ENCODE measurements at places on chromosomes 7 and 10. TPM values are rescaled to one million over a fixed set of nuclear protein-coding genes. Genes with fewer than 3 reads are reported as not detected.

GRCh38 chr10:118871244-118871865 lies 116.6 kb upstream of the CACUL1 start:
- no peak for DNase-seq

GRCh38 chr10:76717141-76717540 lies 920.5 kb downstream of the KCNMA1 start:
- no peak for DNase-seq

- DNase-seq, result no peak
Measured at GRCh38 chr10:86960863-86961434, 2.5 kb downstream of the SNCG start.

DNA sequence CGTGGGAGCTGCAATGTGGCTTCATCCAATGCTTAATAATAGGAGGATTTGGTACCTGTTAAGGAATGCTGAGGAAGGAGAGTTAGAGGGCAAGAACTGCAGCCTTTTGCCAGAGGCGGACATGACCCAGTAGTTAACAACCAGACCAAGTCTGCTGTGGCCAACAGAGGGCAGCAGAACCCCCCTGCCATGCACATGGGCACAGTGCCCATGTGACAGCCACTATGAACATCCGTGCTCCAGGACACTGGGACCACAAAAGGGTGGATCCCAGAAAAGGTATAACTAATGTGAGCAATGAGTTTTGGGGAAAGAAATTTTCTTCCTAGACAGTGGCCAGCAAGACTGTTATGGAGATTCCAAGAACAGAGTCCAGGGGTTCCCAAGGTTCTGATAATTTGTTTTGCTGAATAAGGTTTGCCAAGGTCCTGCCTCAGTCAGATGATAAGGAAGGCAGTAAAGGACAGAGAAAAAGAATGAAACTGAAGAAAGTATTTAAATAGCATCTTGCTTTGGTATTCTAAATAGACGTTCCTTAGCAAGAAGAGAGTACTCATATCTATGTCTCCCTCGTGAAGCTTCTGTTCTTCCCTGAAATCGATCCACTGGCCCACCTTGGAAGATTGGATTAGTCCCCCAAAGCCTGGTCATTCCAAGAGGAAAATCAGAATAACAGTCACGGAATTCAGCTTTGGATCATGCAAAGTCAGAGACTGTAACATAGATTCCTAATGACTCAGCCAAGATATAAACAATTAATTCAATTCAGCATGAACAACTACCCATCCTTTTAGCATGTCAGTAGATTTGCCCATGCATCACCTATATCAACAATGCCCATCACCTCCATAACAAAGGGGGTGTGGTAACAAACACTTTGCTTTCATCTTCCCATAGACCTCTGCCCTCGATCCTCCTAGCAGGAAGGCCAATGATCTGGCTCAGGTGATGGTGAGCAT lies 56.0 kb downstream of the LGI1 start:
- peak; percentile 55 for DNase-seq

DNA sequence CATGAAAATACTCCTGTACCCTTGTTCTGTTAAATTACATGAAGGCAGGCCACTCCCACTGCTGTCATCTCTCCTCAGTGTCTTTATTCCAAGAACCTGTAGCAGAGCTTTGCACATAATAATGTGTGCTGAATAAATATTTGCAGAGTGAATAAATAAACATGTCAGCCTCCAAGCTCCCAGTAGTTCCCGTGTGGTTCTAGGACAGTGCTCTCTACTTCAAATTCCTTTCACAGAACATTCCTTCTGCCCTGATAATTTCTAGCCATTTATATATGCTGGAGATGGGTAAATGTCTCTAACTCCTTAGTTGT lies 20.3 kb upstream of the HYAL4 start:
- no peak for DNase-seq

The ZNF518A gene
- 8.2 TPM for total RNA-seq

GRCh38 chr7:97959046-97959445 lies 30.9 kb downstream of the OCM2 start:
- no peak for DNase-seq

- DNase-seq, result no peak
Measured at GRCh38 chr10:77906951-77907421, 19.6 kb downstream of the DLG5 start.

DNA sequence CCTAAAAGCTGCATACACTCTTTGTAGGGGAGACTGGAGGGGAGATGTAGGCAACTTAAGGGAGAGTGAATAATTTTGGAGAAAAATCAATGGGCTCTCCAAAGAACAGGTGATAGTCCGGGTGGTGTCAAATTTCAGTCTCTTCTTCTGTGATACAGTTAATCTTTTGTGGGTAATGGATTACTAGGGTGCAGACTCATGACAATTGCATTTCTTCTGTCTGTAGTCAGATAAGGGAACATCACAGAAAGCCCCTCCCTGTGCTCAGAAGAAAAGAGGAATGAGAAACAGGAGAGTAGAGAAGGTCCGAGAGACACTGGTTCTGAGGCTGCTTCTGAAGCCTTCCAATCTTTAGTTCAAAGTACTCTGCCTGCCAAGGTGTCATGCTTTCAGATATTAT lies 1140.7 kb upstream of the LRRN3 start:
- no peak for DNase-seq

- DNase-seq, result no peak
Measured at GRCh38 chr10:3010816-3011460, 56.4 kb upstream of the PFKP start.

The KIF11 gene
- 18.5 TPM for total RNA-seq

DNA sequence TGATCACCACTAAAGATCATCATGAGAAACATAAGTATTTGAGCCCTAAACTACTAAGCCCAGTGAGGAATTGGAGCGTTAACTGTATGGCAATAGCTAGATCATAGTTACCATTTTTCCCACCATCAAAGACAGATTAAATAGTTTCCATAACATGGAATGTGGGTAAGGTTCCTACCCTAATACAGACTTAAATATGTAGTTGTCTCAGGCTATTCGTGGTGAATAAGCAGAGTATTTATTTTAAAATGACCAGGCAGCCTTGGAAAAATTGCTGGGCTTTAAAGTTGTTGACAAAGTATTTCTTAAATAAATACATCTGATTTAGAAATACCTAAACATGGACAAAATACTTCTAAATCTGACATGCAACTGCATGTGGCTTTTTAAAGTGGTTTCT lies 106.8 kb downstream of the NT5C2 start:
- no peak for DNase-seq

DNA sequence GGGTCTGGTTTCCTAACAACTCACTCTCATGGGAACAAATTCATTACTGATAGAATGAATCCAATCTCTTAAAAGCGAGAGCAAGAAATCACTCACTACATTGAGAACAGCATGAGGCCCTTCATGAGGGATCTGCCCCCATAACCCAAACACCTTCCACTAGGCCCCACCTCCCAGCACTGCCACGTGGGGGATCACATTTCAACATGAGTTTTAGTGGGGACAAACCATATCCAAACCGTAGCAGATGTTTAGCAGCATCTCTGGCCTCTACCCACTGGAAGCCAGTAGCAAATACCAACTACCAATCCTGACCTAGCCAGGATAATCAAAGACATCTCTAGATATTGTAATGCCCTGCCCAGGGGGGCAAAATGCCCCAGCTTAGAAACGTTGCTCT lies 243.9 kb downstream of the ARHGAP21 start:
- DNase-seq, result no peak

All from dermis microvascular lymphatic vessel endothelial cell (primary cell).